ENCODE measurements at places on chromosomes 3 and 15.

DNA sequence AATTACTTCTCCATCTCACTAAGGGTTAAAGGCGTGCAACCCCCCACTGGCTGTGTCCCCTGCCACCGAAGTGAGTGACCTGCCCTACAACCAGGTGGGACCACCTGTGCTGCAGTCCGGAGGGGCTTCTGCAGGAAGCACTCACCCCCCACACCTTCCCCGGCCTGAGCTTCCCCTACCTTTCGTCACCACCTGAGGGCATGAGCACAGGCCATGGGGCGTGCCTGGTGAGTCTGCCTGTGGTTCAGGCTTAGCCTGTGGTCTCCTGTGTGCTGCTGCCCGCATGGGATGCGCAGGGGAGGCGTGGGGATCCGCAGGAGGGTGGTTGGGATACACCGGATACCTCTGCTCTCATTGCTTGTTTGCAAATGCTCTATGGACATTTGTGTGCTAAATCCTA lies 46.0 kb downstream of the KLHL25 start:
- no peak for DNase-seq

GRCh38 chr15:89299896-89300295 lies 34.7 kb downstream of the POLG start:
- no peak for DNase-seq

DNA sequence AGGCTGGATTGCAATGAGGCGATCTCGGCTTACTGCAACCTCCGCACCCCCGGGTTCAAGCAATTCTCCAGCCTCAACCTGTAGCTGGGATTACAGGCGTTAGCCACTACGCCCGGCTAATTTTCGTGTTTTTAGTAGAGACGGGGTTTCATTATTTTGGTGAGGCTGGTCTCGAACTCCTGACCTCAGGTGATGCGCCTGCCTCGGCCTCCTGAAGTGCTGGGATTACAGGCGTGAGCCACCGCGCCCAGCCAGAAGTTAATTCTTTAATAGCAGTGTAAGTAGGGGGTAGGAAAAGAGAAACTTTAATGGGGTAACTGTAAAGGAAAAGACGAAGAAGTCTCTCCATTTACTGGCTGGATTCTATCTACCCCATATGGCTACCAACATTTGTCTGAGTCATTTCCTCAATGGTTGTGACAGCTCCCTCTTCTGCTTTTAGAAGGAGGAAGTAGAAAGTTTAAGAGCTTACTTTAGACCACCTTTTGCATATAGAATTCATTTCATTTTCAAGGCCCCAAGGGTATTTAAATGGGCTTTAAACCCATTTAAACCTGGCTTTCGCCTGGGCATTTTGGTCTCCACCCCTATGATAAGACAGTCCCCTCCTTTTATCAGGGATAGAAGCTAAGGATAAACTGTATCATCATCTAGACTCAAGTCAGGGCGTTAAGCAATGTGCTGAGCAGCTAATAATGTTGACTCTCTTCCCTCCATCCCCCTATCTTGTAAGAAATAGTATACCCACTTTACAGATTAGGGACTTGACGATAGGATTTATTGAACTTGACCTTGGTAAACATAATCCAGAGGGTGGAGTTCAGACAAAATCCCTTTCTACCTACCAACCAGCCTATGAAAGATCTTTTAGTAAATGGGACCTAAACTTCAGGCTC lies 1.1 kb upstream of the CDV3 start:
- DNase-seq: no peak

DNA sequence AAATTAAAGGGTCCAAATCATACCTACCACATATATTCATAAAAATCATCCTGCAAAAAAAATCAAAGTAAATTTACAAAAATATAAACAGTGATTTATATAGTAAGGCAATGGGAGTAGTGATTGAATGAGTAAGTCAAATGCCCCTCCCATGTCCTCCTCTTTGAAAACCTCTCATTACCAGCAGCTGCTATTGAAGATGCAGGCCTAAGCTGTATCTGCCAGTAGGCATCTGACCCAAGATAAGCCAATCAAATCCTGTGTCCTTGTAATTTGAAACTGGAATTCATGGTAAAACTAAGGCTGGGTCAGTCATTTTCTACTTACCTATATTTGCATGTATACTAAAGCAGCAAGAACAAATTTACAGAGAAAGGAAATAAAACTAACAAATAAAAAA lies 60.4 kb upstream of the POU1F1 start:
- no peak for DNase-seq

DNA sequence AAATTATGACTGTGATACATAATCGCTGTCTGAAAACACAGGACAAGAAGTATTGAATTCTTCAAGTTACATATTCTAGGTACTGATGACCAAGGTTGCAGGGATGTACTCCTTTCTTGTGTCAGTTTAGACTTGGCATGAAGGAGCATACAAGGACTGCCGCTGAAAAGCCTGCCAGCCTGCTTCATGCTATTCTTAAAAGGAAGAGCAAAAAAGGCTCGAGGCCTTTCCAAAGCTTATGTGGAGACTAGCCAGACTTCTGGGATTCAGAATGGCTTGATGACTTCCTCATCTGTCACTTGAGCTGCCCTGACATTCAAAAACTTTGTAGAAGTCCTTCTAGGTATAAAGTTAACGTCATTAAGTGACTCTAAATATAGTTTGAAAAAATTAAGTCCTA lies 92.0 kb downstream of the CADM2 start:
- DNase-seq: no peak

DNA sequence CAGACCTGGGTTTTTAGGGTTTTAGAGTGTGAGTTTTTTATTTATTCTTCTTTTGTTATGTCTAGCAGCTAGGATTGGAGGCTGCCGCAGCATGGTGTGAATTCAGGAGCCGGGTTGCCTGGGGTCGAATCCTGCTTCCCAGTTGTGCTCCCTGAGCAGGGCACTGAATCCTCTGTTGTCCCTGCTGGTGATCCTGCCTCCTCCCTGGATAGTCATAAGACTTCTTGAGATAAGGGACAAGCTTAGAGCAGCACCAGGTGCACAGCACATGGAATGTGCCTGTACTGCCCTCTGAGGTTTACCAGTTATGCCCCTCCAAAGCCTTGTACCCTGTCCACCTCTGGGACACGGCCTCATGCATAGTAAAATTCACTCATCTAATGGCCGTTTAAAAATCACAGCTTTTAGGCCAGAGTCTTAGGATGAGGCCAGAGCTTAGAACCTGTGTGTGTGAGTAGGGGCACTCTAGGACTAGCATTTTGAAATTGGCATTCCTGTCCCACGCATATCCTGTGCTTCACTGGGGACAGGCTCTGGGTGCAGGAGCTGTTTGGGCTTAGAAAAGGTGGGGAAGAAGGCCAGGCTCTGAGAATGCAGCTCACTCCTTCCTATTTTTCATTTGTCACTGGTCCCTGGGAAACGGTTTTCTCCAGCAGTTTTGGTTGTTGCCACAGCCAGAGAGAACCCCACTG lies 47.7 kb downstream of the CHCHD6 start:
- no peak for DNase-seq

DNA sequence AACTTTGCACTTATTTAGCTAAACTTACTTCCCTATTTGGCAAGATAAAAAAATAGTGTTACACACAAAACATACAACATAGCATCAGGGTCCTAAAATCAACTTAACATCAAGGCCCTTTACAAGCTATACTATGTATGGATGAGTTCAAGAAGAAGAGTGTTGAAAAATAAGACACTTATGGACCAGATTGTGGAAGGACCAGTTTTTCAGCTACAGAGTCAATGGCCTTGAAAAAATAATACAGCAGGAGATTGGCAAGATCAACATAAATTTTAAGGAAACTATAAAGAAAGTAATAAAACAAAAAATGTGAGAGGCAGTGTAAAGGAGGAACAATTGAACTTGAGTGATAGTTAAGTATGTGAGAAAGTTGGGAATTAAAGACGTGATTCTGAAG lies 66.3 kb upstream of the BBX start:
- DNase-seq: no peak

DNA sequence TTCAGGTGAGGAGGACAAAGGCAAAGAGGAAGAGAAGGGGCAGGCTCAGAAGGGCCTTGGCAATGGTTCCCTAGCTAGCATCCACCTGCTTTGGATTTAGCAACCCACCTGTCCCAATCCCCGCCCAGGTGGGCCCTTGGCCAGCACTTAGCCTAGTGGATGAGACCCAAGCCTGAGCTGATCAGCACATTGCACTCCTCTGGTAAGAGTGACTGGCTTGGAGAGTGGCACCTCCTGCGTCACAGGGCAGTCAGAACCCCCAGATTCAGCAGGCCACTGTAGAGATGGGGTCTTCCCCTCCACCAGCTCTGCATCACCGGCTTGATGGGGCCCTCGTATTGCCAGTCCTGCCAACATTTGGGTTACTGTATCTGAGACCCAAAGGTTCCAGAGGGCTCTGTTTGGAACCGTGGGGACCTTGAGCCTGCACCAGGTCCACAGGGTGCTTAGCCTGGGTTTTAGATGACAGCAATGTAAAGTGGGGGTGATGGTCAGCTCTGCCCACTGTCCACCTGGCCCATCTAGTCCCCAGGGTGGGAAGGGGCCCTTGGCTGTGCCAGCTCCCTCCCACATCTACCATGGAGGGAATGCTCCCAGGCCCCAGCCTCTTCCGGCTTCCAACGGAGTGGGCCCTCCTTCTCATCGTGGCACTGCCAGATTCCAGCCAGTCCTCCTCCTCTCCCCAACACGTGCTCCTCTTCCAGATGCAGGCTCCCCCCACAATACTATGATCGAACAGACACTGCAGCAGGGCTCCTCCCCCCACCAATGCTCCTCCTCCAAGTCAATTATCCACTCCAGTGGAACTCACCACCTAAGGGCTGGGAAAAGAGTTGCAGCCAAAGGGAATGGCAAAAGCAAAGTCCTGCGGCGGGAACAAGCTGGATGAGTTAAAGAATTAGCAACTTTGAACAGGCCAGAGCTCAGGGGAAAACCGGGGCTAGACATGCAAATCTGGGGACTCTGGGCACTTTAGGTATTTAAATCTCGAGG lies 45.7 kb downstream of the LHFPL4 start:
- DNase-seq: no peak

- no peak for DNase-seq
These were observed 11.5 kb downstream of the NUDT16 start for GRCh38 chr3:131393051-131393450.

DNA sequence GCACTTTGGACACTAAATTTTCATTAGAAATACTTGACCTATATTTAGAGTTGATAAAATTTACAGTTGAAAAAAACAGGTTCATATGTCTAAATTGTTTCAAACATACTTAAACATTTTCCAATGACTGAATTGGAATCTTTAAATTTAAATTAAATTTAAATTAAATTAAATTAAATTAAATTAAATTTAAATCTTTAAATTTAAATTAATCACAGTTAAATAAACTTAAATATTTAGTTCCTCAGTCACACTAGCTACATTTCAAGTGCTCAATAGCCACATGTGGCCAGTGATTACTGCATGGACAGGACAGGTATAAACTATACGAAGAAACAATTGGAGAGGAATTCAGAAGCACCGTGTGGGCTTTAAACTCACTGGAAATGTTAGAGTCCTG lies 16.8 kb downstream of the LRRC3B start:
- DNase-seq: no peak

DNA sequence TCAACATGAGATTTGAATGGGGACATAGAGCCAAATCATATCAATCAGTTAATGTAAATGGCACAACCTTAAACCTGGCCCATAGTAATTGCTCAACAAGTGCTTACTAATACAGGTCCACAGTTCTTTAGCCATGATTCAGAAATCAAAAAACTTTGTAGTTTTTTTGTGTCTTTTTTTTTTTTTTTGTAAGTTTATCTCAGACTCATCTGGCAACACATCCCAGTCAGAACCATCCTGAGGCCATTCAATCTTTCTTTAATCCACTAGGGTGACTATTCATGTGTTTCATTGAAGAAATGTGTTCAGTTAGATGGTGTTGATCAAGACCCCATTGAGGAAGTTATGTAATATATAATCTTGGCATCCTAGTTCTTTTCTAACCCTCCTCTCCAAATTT lies 65.4 kb downstream of the ABI3BP start:
- DNase-seq: no peak

DNA sequence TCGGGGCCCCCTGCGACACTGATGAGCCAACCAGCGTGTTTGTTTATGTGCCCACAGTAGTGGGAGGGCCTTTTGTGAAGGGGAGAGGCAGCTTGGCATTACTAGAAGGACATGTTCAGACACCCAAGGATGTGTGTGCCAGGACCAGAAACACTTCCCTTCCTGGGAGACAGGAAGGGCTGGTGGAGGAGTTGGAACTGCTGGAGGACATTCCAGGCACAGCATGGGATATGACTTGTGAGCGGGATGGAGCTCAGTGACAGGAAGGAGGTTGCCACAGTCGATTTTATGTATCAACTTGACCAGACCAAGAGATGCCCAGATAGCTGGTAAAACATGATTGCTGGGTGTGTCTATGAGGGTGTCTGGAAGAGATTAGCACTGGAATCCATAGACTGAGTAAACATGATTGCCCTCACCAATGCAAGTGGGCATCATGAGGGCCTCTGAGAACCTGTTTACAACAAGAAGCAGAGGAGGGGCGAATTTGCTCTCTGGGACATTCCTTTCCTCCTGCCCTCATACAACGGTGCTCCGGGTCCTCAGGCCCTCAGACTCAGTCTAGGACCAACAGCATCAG lies 106.4 kb upstream of the TLE3 start:
- DNase-seq: no peak

DNA sequence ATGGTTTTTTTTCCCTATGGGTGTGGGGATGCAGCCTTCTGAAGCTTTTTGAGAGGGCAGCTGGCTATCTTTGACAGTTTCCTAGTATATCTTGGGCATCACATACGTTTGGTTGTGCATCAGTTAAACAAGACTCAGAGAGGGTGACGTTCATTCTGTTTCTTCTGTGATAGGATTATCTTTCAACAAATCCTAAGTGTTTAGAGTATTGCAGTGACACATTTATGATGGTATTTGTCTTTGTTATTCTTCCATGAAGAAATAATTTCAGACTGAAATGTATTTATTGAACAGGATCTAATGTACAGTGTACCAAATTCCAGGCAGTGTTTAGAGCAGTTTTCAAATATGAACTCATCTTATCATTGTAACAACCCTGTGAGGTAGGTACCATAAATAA lies 114.4 kb downstream of the PLCL2 start:
- no peak for DNase-seq

GRCh38 chr3:154398084-154398967 lies 31.7 kb downstream of the GPR149 start:
- DNase-seq: no peak

- no peak for DNase-seq
These were observed 33.7 kb downstream of the VIPR1 start for GRCh38 chr3:42535981-42536784.

DNA sequence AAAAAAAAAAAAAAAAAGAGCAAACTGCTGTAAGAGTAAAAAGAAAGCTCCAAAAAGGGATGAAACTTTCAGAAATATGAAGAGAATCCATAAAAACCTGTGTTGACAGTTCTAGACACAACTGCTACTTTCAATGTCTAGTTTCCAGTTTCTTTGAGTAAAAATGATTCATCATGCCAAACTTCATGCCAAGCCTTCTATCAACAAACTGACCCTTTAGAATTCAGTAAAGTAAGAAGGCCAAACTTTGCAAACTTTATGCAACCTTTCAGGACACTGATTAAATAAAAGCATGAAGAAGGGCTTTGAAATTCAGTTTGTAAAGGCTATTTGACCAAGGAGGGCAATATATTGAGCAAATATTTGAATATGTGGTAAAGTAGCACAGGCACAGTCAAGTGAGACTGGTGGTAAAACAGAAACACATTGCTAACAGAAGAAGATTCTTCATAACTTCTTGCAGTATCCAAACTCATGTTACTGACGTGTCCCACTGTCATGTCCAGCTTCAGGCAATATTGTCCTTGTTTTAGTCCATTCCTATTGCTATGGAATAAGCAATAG lies 56.3 kb upstream of the CFAP20DC start:
- DNase-seq: no peak
